ENCODE measurements at places on chromosomes 2 and 18.

DNA sequence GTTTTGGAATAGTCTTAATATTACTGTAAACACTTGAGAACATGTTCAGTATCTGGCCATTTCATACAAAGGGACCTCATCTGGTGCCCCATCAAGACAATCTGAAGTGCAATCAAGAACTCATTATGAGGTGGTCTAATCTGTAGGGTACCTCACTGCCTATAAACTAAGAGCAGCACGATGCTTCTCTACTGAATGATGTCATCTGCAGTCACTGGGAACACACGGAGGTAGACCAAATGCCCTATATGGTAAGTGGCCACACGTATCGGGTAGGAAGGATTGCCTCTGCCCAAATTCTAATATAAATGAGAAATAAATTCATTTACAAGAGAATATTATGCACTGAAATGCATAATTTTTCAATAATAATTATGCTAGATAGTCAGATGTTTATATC lies 90.4 kb downstream of the SLC8A1 start:
- DNase-seq = peak; percentile 59

GRCh38 chr2:126535408-126535807 lies 120.5 kb upstream of the GYPC start:
- DNase-seq = no peak

- DNase-seq = no peak
Observed at GRCh38 chr2:71499691-71500090, 46.3 kb downstream of the DYSF start.

DNA sequence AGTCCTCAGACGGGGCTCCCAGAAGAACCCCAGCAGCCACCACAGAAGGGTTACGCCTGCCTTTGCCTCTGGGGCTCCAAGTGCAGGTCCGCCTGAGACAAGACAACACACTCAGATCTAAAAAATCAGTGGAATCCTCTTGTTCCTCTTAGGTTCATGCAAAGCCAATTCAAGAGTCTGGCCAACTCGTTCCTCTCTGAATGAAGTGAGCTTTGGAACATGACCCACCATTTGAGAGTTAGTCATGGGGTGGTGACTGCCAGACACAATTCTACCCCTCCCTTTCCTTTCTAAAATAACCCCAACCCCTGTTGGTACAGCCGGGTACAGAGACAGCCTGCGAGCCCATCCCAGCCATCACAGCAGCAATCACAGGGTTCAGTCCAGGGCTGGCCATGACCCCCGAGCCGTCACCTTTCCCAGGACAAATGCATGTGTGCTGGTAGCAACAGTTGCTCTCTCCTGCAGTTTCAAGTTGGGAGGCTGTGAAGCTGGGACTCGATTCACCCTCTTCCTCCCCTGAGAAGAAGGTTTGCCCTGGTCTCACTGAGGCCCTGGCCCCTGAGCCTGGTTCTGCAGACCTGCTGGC lies 183.1 kb upstream of the SH3BP4 start:
- DNase-seq = no peak

DNA sequence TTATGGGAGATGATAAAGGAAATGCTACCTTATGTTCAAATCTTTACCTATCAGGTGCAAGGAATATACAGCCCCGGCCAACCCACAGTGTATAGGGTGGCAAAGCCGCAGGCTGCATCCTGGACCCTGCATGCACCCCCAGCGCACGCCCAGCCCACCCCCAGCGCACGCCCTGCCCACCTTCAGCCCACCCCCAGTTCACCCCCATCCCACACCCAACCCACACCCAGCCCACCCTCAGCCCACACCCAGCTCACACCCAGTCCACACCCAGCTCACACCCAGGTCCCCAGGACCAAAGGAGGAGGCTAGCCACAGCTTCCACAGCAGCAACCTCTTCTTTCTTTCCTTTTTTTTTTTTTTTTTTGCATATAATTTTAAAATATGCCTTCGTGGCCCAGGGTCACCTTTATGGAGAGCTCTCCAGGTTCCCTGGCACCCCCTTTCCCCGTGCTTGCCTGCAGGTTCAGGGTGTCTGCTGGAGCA lies 120.9 kb downstream of the PTGR3 start:
- DNase-seq = no peak

GRCh38 chr2:134301099-134301927 lies 47.4 kb downstream of the MGAT5 start:
- no peak for DNase-seq

Measured in NCI-H524 (cell line).